ENCODE measurements at places on chromosomes 11 and 22.

- DNase-seq = no peak
These were observed 46.6 kb downstream of the LRRC32 start for GRCh38 chr11:76623884-76624419.

DNA sequence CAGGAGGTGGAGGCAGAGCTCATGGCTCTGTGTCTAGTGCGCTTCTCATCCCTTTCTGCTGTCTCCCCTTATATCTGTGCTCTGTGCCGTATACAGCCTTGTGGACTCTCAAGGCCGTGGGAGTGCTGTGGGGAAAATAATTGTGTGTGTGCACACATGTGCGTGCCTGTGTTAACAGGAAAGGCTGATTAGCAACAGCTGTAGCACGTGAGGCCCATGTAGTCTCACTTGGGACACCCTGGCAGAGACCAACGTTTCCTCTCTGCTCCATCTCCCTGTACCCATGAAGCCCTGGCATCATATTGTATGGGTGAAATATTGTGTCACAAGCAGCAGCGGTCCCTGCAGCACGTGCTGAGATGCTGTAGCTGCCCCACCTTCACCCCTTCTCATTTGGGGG lies 109.3 kb downstream of the LRRC32 start:
- no peak for DNase-seq

- no peak for DNase-seq
These were observed 205.0 kb downstream of the CWF19L2 start for GRCh38 chr11:107252429-107253161.

- DNase-seq = no peak
These were observed at the start of gene TH for GRCh38 chr11:2171591-2172003. Gene TH, minus strand, starts transcription at chr11:2171815. Its CDS starts 29 bp downstream, at chr11:2171786.

GRCh38 chr11:102553835-102554282 lies 23.3 kb upstream of the MMP7 start:
- DNase-seq = no peak

DNA sequence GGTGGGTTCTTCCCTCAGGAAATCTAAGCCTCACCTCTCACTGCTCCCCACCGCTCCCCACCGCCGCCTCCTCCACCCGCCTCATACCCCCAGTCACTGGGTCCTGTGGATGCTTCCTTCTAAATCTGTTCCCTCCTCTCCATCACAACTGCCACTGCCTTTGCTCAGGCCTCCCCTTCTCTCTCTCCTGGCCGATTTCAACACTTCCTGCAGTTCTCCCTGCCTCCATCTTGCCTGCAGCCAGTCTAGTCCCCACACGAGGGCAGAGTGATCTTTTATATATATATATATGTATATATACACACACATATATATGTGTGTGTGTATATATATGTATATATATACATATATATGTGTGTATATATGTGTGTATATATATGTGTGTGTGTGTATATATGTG lies 27.8 kb downstream of the CREB3L1 start:
- DNase-seq = peak; percentile 25

DNA sequence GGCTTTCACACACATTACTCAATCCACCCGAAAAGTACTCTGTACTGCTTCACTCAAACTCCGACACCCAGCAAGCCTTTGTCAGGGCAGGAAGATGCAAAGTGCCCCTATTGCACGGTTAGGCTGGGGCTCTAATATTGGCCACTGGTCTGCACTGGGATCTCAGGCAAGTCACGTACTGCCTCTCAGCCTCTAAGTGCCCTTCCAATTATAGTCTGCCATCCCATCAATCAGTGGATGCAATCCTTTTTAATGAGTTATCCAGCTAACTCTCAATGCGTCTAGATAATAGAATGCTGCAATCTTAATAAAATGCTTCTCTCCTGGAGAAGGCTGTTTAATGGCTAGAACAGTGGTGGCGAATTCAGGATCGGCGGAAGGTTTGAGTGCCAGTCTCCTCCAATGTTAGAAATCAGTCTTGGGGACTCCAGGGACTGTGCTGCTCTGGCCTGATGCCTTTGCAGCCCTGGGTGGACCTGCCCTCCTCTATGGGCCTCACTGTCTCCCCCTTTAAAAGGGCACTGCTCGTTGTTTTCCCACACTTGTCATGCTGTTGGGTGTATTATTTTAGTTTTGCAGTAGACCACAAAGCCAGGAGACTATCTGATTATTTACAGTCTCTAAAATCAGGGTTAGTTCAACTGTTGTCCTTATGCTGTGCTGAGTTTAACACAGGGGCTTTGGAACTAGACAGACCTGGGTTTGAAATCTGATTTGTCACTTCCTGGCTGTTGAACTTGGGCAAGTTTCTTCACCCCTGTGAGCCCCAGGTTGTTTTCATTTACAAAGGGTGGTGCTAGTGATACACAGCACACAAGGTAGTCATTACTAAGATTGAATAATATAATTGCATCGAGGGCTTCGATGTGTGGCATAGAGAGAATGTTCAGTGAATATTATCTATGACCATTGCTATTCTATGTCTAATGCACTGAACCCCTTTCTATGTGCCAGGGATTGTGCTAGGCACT lies 36.7 kb downstream of the CLMP start:
- no peak for DNase-seq

DNA sequence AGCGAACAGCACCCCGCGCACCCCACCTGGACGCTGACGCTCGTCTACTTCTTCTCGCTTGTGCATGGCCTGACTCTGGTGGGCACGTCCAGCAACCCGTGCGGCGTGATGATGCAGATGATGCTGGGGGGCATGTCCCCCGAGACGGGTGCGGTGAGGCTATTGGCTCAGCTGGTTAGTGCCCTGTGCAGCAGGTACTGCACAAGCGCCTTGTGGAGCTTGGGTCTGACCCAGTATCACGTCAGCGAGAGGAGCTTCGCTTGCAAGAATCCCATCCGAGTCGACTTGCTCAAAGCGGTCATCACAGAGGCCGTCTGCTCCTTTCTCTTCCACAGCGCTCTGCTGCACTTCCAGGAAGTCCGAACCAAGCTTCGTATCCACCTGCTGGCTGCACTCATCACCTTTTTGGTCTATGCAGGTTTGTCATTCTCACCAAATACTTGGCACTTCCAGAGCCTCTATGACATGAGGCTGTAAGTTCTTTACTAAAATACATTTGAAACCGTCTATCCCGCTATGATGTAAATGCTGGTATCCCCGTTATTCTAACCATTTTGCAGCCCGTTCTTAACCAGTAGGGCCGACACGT lies 535 bp downstream of the AQP11 start:
- DNase-seq = peak; percentile 19

GRCh38 chr22:45828841-45829240 lies 148.1 kb downstream of the WNT7B start:
- DNase-seq = no peak

GRCh38 chr22:38886333-38886732 lies 14.3 kb upstream of the CBX6 start:
- no peak for DNase-seq

GRCh38 chr22:41481925-41482318 lies 13.0 kb downstream of the ACO2 start:
- DNase-seq = no peak

GRCh38 chr11:39651857-39652461 lies 1807.5 kb downstream of the LRRC4C start:
- DNase-seq = no peak

DNA sequence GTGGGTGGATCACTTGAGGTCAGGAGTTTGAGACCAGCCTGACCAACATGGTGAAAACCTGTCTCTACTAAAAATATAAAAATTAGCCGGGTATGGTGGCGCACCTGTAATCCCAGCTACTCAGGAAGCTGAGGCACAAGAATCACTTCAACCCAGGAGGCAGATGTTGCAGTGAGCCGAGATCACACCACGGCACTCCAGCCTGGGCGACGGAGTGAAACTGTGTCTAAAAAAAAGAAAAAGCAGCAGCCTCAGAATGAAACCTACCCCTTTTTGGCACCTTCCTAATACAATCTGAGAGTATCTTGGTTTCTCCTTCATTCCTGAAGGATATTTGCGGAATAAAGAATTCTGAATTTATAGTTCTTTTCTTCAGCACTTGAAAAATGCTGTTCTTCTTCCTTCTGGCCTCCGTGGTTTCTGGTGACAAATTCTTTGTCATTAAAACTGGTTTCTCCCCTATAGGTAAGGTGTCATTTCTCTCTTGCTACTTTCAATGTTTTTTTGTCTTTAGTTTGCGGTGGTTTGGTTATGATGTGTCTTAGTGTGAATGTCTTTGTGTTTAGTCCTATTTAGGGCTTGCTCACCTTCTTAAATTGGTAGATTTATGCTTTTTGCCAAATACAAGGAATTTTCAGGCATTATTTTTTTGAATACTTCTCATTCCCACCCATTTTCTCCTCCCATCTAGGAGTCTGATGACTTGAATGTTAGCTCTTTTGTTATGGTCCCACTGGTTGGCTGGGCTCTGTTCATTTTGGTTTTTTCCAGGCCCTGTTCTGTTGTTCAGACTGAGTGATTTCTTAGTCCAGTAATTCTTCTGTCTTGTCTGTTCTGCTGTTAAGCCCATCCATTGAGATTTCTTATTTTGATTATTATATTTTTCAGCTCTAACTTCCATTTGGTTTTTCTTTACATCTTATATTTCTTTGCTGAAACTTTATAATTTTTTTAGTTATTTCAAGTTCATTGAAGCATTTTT lies 15.4 kb downstream of the ASRGL1 start:
- no peak for DNase-seq

- no peak for DNase-seq
These were observed 45.8 kb downstream of the NCAM1 start for GRCh38 chr11:113006896-113007445.

DNA sequence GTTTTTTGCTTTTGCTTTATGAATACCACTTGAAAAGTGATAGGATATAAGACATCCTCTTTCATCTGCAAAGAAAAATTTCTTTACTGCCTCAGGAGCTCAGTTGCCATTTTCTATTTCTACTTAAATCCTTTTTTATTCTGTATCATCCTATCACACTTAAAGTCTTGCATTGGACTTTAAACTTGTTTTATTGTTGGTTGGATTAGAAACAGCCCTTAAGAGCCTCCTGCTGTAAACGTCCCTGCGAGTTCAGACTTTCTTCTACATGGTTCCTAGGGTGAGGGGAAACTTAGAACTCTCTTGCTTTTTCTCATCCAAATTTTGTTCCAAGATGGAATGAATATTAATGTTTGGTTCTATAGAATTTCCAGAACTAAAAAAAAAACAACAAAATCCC lies 234.3 kb downstream of the JRKL start:
- no peak for DNase-seq

GRCh38 chr11:105046898-105047579 lies 1.9 kb upstream of the CARD16 start:
- no peak for DNase-seq

- no peak for DNase-seq
These were observed 44.9 kb downstream of the ARHGAP8 start for GRCh38 chr22:44797181-44797725.

- DNase-seq = no peak
These were observed 31.5 kb upstream of the CYB5R3 start for GRCh38 chr22:42680648-42681047.

- DNase-seq = no peak
These were observed 4.0 kb downstream of the TECTA start for GRCh38 chr11:121105063-121105480.

DNA sequence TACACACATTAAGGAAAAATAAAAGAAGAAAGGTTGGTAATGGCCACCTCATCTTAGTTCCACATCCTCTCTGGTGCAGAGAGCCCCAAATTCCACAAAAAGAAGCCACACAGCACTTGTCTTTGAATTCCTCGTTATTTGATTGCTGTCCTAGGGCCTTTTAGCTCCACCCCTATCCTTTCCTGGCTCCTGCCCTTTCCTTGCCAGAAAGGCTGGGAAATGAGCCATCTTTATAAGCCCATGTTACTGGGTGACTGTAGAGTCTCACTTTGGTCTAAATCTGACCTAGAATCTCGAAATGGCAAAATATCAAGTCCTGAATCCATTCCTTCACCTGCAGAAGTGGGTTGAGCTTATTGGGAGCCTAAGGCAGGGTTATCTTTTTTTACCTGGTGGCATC lies 4.3 kb upstream of the TMEM132A start:
- no peak for DNase-seq

DNA sequence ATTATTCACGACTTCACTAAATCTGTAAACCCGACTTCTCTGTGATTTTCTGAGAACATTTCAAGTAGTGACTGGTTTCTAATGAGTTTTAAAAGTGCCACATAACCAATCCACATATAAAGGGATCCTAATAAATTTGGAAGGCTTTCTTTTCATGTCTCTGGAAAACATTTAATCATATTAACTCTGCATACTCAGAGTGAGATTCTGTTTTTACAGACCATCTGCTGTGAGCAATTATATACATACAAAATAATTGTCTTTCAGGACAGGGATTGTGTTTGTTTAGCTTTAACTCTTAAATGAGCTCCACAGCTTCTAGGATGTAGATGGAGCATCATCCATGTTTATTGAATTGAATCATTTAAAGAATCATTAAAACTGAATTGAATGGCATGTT lies 65.1 kb downstream of the PRMT3 start:
- DNase-seq = no peak

DNA sequence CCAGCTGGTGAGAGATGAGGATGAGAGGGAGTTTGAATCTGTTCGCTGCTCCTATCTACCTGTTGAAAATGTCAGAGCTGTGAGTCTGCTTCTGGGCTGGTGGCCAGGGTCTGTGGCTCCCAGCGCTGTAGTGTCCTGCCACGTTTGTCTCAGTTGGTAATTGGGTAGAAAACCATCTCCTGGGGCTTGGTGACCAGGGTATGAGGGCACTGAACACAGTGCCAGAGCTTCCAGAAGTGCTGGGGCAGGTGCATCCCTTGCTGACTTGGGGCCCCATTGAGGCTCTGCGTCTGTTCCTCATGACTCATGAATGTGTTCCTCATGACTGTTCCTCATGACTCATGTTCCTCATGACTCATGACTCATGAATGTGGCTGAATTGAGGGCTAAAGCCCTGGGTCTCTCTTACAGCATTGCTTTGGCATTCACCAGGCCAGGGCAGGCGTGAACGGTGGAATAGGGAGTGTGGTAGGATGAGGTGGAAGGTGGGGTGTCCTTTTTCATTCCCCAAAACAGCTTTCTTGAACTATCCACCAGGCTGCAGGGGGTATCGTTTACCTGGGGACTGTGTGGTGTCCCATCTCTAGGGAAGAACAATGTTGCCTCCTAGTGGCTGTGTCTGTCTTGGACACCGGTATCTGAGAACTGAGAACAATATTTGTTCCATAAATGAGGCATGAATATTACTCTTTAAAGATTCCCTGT lies 139.5 kb downstream of the COMMD9 start:
- no peak for DNase-seq

- DNase-seq = no peak
These were observed 23.4 kb upstream of the IL10RA start for GRCh38 chr11:117962826-117963225.

GRCh38 chr11:47391077-47391583 lies 12.8 kb upstream of the SPI1 start:
- DNase-seq = no peak

DNA sequence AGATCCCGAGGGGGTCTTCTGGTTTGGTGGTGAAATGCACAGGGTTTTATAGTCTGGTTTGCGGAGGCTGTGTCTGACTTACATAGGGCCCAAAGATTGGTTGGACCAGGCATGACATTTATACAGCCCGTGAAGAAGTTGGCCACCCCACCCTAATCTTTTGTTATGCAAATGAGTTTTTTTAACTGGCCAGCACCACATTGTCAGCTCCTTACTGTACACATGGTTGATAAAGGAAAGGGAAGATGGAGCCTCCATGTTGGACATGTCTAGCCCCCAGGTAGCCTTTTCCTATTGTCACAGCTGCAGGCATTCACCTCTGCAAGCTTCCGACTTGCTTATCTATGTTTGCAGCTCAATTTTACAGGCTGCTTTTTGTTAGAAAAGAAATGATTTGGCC lies 70.1 kb downstream of the WT1 start:
- no peak for DNase-seq
